K562 (cell line): ENCODE measurements at places on chromosomes 5 and 9. TPM values are rescaled to one million over a fixed set of nuclear protein-coding genes. Genes with fewer than 3 reads are reported as not detected.

- no peak for DNase-seq
These were observed 34.5 kb upstream of the KCNMB1 start for GRCh38 chr5:170423692-170424091.

DNA sequence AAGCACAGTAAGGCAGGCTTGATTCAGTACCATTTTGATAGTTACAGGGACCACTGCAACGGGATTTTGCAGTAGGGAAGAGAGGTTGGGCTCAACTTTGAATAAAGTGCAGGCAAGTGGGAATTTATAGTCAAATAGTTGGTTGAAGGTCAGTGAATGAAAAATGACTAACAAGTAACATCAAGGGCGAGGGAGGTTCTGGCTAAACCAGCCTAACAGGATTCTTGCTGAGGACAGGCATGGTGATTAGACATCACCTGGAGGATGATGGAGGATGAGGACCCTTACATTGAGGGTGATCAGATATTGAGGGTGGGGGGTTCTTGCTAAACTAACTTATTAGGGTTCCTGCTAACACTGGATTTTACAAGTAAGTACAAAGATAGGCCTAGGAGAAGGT is 66.1 kb upstream of the SMC5 start:
- no peak for DNase-seq

Gene LMX1B
- total RNA-seq, result not detected in 2 replicates

DNA sequence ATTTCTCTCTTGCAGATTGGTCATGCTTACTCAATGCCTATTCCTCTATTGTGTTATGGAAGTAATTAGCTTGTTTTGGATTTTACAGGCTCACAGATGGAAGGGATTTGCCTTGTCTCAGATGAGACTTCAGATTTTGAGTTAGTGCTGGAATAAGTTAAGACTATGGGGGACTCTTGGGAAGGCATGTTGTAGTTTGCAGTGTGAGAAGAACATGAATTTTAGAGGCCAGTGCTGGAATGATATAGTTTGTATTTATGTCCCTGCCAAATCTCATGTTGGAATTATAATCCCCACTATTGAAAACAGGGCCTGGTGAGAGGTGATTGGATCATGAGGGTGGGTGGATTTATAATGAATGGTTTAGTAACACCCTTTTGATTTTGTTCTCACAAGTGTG is 6.1 kb upstream of the TUSC1 start:
- no peak for DNase-seq

GRCh38 chr5:163563112-163563511 is 57.7 kb downstream of the MAT2B start:
- no peak for DNase-seq

DNA sequence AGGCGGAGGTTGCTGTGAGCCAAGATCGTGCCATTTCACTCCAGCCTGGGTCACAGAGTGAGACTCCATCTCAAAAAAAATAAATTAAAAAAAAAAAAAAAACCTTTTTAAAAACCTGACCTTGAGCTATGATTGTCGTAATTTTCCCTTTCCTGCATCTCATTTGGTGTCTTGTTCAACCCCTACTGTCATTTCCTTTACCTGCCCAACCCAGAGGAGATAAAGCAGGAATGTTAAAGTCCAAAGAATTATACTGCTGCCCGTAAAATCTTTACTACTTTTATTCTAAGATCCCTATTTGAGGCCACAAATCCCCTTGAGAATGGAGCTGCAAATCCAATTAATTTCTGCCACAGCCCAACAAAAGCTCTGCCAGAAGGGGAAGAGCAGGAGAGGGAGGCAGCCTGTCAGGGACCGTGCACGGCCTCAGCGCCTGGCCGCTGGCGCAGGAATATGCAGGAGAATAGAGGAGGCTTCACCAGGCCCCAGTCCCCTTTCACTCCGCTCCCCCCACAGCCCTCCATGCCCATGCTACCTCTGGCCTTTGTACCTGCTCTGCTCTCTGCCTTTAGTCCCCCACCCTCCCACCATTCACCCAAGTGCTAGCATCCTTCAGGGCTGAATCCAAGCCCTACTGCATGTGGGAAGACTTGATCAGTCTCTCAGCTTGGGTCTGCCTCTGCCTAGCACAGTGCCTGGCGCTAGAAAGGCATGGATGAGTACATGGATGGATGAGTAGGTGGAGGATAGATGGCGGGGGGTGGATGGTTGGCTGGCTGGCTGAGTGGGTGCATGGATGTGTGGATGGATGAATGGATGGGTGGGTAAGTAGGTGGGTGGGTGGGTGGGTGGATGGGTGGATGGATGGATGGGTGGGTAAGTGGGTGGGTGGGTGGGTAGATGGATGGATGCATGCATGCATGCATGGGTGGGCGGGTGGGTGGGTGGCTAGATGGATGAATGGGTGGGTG is 99.8 kb upstream of the SARDH start:
- no peak for DNase-seq

Gene ZNF366
- not detected in 2 replicates for total RNA-seq

Gene CBY3
- not detected in 2 replicates for total RNA-seq

DNA sequence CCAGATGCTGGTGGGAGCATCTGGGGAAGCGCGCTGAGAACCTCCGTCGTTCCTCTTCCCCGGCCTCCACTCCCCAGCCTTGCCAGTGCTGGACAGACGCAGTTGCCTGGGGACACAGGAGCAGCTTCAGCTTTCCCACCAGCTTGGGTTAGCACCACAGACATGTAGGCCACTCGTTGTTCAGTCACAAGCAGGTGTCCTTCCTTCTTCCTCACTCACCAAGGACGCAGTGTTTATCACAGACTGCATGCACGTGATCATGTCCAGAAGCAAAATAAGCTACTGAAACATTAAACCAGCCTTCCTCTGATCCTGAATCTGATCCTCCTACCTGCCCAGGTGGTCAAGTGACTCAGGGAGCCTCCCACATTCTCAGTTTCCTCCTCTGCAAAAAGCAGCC is 232.9 kb downstream of the SYK start:
- no peak for DNase-seq

- no peak for DNase-seq
These were observed 42.2 kb upstream of the IL17B start for GRCh38 chr5:149421372-149421685.

GRCh38 chr9:19510907-19511306 is 102.1 kb downstream of the ACER2 start:
- DNase-seq, result no peak

- no peak for DNase-seq
These were observed 28.8 kb upstream of the PANK3 start for GRCh38 chr5:168607946-168608345.

DNA sequence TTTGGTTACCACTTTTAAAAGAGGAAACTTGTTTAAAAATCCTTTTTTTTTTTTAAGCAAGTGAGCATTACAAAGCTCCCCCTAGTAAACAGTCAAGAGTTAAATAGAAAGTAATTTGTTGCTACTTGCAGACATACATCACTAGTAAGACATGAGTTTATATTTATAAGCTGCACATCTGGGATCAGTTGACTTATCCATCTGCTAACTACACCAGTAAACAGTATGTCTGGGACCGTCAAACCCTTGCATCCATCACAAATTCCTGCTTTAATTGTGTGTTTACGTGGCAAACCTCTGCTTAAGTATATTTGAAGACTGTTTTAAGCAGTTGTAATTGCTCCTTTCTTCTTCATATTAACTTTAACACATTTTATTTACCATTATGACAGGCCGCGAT is 146.8 kb downstream of the EBF1 start:
- DNase-seq, result no peak

GRCh38 chr9:132927704-132928103 is 16.7 kb downstream of the TSC1 start:
- DNase-seq, result no peak

- DNase-seq, result no peak
These were observed 44.8 kb downstream of the ANXA2R start for GRCh38 chr5:42995360-42995751.

DNA sequence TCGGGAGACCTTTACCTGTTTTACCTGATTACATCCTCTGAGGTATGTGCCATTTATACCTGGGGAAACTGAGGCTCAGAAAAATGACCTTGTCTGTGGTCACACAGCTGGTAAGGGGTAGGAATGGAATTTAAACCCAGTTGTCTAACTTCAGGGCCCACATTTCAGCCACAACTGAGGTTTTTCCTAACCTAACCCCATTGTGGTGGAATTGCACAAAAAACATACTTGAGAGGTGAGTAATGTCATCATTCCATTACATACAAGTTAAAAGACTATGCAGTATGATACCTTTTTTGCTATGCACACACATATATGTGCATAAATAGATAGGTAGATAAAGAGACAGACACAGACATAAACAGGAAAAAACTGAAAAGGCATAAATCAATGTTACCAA is 14.1 kb downstream of the FGF1 start:
- no peak for DNase-seq

- no peak for DNase-seq
These were observed 5.5 kb upstream of the DPM2 start for GRCh38 chr9:127943011-127943662.

Gene HRCT1
- total RNA-seq, result not detected in 2 replicates

DNA sequence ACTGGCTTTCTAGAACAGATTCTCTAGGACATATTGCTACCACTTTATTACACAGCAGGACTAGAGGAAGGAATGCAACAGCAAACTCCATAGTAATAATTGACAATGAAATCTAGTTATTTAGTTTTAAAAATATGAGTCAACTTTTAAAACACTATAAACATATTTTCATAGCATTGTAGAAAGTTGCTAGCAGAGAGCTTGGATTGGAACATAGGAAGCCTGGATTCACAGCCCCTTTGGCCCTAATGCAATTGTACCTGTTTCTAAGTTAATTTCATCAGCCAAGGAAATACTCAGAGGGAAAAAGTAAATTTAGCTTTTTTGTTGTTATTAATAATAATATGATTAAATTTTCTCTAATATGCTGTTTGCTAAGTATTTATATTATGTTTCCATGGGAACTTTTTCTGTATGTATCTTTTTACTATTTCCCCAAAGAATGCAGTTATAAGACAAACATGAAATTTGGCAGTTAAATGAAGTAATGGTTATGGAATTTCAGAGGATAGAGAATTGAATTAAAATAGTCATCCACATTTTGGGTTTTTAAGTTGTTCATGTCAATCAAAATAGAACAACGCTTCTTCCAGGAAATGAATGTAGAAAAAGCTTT is 45.6 kb downstream of the VCAN start:
- DNase-seq, result no peak

Gene IPO11
- total RNA-seq, result 96.0 and 101 TPM in 2 replicates

- DNase-seq, result no peak
These were observed 448.4 kb downstream of the MTRR start for GRCh38 chr5:8317335-8317734.

Gene GPSM1
- 12.4 and 14.2 TPM in 2 replicates for total RNA-seq

GRCh38 chr5:158922816-158923215 is 176.9 kb downstream of the EBF1 start:
- DNase-seq, result no peak

GRCh38 chr9:37423508-37423907 is 1.0 kb downstream of the GRHPR start:
- no peak for DNase-seq

Gene LURAP1L
- not detected in 2 replicates for total RNA-seq

Gene PCDHB2
- 0.20 TPM in 1 of 2 replicates, not detected in the other for total RNA-seq

Gene PKD2L2
- not detected in 2 replicates for total RNA-seq

GRCh38 chr9:99445371-99445891 is 223.3 kb downstream of the SEC61B start:
- DNase-seq, result no peak

DNA sequence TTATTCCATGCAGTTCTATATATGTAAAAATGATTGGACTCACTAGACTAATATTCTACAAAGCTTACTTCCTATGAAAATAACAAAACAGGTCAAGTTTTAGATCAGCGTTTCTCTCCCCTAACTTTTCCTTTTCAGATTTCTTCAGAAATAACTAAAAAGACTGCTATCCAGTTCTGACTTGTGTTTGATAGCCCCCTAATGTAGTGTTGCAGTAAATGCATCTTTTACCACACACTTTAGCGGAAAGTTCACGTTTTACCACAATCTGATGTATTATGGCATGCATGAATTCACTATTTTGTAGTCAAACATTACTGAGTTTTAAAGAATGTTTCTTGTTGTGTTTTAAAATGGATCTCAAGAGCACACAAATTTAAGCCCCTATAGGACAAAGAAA is 292.7 kb downstream of the RAB3C start:
- DNase-seq, result no peak

- no peak for DNase-seq
These were observed 553.2 kb downstream of the DTWD2 start for GRCh38 chr5:118435131-118435530.

- no peak for DNase-seq
These were observed 37.7 kb upstream of the NSMF start for GRCh38 chr9:137496601-137497375.

Gene FAM151B
- total RNA-seq, result 0.22 TPM in 1 of 2 replicates, not detected in the other

Gene SERF1B
- 16.1 and 19.6 TPM in 2 replicates for total RNA-seq

Gene DDX4
- total RNA-seq, result not detected in 2 replicates

DNA sequence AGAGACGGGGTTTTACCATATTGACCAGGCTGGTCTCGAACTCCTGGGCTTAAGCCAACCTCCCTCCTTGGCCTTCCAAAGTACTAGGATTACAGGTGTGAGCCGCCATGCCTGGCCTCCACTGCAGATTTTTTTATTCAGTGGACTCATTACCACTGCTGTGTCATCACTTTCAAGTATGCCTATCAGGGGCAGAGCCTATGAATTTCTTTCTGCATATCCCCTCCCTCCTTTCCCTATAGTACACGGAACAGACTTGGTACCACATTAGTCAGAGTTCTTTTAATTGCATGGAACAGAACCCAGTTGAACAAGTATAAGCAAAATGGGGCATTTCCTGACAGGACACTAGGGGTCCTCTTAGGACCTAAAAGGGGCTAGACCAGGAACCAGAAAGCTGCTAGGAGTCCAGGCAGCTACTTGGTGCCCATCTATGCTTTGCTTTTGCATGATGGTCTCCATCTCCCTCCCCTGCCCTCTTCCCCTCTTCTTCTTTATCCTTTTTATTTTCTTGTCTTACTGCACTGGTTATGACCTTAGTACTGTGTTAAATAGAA is 5.8 kb downstream of the BSPRY start:
- peak; percentile 61 for DNase-seq

DNA sequence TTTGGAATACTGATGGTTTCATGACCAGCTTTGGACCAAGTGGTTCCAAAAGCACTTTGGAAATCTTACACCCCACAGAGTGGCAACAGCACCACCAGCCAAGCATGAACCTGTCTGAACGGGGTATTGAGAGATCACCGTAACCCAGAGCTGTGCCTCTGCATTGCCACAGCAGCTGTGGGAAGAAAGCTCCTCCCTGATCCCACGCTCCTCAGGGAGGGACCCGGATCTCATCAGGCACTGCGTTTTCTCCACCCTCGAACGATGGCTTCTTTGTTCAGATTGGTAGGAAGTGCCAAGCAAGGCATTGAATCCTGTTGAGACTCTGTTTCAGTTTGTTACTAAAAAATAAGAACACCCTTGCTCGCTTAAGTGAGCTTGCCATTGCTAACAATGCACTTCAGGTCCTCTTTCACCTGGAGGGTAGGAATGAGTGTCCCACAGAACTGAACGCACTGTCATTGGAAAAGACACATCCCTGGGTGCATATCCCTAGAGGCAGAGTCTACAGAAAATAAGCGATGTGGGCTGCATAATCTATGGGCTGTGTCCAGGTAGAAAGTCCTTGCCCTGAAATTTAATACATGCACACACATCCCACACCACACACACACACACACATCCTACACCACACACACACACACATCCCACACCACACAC is 118.0 kb upstream of the ICE1 start:
- DNase-seq, result no peak

GRCh38 chr5:9148242-9148641 is 397.6 kb downstream of the SEMA5A start:
- DNase-seq, result no peak
